Activated effector memory CD4-positive, alpha-beta T cell treated with Interleukin-2 at 50 U/mL for 16 hours (primary cell): ENCODE measurements at places on chromosomes 2 and 18.

DNA sequence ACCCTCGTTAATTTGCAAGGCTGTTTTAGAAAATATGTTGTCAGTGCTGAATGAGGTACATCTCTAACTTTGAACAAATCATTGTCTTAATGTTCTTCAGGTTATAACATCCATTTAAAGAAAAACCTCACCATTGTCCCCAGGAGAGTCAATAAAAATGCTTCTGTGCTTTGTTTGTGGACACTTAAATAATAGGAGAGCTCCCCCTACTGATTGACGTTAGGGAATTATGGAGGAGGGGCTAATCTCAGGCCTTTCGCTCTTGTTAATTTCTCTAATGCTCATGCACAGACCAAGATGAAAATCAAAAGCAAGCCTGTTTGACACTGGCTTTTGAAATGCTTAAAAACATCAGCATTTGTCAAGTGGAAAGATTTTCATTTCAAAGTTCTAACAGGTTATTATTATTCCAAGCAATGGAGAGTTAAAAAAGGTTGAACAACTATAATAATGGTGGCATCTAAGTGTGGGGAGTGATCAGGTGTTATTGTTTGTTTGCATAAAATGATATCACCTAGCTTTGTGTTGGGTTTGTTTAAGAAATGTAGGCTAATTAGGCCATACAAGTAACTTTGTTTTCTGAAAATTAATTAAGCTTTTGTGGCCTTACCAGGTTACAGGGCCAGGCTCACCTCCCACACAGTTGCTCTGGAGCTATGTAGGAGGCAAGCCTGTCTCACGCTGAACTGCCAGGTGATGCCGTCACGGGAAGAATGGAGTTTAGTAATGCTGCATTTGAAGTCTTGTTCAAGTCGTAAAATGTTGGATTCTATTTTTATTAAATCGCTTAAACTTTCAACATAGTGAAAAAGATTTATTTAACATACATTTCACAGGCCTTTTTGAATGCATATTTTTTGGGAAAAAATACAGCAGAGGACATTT lies 51.7 kb upstream of the SMIM21 start:
- DNase-seq, result no peak

GRCh38 chr2:238055841-238056240 lies 5.0 kb upstream of the SCLY start:
- DNase-seq, result no peak

DNA sequence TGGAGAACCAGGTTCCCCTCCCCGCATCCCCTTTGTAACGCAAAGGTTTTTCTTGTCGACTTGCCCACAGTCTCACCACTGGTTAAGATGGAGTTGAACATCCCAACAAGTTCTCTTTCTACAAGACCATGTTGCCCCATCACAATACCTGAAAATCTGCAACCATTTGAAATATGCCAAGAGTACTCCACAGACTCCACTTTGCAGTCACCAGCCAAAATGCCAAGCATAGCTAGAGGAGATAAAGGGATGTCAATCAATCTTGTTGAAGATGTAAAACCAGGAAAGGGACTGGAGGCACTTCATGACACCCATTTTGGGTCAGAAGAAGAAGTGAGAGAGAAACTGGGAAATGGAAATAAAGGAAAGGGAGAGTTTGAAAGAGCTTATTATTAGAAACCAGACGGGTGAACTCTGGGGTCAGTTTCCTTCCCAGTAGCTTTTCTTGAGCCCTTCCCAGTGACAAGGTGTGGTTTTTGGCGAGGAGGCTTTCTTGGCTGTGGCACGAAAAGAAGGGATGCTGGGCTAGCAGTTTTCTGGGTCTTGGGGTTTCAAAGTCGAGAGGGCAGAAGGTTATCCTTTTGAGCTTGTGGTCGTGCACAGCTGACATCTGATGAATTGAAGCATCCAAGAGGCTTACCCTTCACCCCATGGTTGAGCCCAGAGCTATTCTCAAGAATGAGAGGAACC lies 79.3 kb downstream of the ACAA2 start:
- no peak for DNase-seq

GRCh38 chr2:226579519-226579918 lies 220.1 kb downstream of the IRS1 start:
- no peak for DNase-seq

DNA sequence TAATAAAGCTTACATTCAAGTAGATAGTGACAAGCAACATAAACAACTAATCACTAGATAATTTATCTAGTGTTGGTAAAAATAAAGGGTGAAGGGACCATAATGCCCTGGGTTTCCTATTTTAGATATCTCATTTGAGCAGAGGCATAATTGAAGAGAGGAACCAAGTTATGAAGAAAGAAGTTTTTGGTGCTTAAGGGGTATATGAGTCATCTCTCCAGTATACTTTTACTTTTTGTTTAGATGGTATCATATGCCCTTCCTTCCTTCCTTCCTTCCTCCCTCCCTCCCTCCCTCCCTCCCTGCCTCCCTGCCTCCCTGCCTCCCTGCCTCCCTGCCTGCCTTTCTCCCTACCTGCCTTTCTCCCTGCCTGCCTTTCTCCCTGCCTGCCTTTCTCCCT lies 1053.5 kb upstream of the CELF4 start:
- no peak for DNase-seq

- DNase-seq, result no peak
Measured at GRCh38 chr2:168196764-168197180, 50.6 kb downstream of the STK39 start.

DNA sequence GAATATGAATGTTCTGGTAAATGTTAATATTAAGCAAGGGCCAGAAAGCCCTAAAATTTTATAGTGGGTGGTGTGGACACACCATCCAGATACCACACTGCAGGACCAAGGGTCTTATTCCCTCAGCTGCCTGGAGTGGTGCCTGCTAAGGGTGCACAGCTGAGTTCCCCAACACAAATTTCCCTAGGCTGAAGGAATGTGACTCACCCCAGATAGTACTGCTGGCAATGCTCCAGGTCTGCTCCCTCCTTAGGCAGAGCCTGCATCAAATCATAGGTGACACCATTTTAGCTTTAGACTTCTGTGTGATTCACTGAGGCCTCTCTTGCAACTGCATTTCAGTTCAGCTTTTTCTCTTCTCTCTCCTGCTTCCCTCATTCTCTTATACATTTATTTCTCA lies 321.1 kb downstream of the SATB2 start:
- DNase-seq, result no peak

DNA sequence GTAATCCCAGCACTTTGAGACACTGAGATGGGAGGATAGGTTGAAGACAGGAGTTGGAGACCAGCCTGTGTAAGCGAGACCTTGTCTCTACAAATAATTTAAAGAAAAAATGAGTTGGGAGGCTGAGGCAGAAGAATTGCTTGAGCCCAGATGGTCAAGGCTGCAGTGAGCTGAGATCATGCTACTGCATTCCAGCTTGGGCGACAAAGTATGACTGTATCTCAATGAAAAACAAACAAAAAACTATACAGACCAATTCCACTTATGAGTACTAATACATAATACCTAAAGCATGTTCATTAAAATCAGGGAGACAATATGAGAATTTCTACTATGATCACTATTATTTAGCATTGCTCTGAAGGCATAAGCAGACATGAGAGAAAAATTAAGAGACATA lies 12.6 kb downstream of the RNF149 start:
- no peak for DNase-seq

- DNase-seq, result no peak
Measured at GRCh38 chr2:8550481-8550880, 131.4 kb upstream of the ID2 start.

- DNase-seq, result no peak
Measured at GRCh38 chr2:206993396-206993911, 54.1 kb downstream of the CPO start.

DNA sequence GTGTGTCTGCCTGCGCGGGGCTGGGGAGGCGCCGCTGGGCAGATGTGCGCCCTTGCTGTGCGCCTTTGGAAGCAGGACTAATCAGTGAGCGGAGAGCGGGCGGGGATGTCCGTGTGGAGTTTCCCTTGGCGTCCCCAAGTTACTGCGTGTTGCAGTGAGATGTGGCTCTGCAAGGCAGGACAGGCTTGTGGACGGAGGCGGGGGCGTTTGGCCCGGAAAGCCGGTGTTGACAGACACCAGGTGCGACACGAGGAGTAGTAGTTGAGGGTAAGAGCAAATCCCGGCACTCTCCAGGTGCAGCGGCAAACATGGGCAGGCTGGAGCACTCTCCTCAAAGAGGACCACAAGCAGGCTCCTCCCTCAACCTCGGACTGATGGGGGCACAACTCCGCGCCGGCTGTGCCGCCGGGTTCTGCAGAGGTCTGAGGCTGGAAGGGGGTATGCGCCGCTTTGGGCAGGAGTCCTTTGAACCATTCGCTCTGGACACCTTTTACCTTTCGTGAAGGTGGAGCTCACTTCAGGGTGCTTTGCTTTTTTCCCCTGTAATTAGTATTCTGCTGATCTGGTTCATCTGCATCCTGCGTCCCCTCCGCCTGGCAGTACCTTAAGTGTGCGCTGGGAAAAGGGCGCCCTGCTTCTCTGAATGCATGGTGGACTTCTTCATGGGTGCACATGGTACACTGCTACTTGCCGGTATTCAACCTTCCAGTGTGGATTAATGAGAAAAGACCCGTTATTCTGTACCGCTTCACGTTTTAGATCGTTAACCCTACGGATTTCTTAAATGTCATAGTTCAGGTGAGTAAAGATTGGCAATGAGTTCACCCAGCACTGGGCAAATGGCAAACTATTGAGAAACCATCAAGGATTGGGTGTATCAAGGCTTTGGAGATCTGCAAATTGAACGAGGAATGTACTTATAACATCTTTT lies 608 bp downstream of the CDH7 start:
- no peak for DNase-seq

GRCh38 chr2:215505044-215505786 lies 69.3 kb upstream of the FN1 start:
- no peak for DNase-seq

DNA sequence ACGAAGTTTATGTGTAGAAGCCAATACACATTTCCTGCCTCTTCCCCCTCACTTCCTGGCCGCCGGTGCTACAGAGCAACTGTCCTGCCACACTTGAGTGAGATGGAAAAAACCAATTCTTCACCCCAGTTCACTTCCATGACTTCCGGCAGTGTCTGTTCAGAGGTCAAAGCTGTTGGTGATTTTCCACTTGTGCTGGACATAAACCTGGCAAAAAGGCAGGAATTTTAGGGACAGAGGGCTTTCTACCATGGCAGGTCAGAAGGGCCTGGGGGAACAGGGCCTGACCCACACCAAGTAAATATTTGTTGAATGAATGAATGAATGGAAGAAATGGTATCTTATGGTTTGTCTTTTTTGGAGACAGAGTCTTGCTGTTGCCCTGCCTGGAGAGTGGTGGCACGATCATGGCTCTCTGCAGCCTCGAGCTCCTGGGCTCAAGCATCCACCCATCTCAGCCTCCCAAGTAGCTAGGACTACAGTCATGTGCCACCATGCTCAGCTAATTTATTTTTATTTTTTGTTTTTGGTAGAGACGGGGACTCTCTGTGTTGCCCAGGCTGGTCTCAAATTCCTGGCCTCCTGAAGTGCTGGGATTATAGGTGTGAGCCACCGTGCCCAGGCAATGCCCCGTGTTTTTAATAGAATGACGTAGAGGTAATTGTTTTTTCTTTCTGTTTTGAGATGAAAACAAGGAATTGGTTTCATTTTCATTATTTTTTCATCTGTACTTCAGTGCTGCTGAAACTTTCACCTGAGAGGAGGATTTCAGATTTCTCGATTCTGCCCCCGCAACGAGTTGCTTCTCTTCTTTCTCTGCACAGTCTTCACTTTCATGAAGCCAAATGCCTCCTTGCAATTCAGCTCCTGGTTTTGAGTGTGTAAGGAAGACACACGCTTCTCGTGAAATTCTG lies 48.0 kb upstream of the LPIN2 start:
- DNase-seq, result peak; percentile 25

DNA sequence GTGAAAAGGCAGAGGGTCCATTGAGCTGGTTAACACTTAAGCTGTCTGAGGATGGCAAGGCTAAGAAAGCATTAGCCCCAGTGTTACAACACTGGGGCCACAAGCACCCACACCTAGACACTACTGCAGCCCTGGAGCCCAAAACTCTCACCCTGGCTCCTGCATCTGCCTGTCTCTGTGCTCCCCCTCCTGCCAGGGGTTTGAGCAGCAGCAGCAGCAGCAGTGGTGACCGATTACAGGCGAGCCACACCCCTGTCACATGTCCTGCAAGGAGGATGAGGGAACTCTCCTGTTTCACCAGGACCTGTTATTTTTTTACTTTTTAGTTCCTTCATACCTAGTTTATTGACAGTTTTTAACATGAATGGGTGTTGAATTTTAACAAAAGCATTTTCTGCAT lies 326.7 kb upstream of the MAP2 start:
- no peak for DNase-seq

DNA sequence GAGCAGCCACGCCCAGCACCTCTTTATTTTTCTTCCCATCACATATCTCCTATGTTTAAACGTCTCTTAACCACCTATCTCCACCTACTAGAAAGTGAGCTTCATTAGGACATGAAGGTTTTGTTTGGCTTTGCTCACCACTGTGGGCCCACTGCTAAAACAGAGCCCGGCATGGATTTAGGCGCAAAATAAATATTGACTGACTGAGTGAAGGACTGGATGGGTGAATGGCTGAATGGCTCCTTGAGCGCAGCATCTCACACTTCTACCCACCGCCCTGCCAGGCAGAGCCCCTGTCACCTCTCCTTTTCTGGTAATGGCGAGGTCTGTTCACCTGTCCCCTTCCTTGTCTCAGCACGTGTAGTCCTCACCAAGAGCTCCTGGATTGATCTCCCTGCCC lies 10.1 kb downstream of the CAPG start:
- no peak for DNase-seq

DNA sequence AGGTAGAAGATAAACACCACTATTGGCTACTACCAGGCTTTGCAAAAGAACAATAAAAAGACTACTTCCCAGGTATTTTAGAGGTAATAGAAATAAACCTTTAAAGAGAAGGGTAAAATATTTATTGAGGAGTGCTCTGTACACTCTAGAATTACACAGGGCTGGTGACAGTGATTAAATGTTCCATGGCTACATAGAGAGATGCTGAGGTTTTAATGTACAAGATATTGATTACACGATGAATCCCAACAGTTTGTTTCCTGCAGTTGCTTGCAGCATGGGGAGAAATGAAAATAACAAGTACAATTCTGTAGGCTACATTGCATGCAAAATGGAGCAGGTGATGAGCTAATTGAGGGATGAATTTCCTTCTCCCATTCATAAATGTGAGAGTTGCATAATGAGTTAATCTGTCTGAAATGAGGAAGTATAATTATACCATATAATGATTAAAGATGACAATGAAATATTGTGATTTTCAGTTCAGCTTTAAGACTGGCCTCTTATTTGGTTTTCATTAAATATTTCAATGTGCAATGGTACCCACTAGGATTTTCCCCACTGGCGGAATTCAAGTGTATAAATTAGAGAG lies 266.1 kb downstream of the SOCS6 start:
- no peak for DNase-seq

- DNase-seq, result no peak
Measured at GRCh38 chr18:69267895-69268294, 132.8 kb upstream of the DOK6 start.
